AG08395 (cell line): ENCODE measurements at places on chromosomes 16 and 17.

GRCh38 chr16:87780385-87780989 is 14.7 kb upstream of the KLHDC4 start:
- no peak for DNase-seq

- no peak for DNase-seq
Measured at GRCh38 chr16:46747777-46748651, at the start of gene MYLK3. Gene MYLK3, minus strand, starts transcription at chr16:46748344. Its CDS starts 151 bp downstream, at chr16:46748193.

DNA sequence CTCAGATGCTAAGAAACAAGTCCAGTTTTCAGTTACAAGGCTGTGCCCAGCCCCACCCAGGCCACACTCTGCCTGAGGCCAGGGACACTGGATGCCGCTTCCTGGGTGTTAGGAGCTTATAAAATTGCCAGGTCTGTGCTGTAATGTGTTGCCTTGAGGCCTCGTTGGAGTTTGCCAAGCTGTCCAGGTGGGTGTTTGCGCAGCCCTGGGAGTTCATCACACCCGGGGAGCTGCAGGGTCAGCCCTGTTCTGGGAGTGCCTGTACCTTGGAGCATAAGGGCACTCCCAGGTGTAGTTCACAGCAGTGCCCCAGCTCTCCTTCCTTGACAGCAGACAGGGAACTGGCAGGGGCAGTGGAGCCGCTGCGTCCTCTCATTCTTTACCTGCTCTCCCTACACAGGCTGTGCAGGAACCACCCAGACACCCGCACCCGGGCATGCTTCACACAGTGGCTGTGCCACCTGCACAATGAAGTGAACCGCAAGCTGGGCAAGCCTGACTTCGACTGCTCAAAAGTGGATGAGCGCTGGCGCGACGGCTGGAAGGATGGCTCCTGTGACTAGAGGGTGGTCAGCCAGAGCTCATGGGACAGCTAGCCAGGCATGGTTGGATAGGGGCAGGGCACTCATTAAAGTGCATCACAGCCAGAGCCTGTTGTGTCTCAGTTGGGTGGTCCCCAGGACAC is 1.6 kb downstream of the GFER start:
- DNase-seq: no peak

DNA sequence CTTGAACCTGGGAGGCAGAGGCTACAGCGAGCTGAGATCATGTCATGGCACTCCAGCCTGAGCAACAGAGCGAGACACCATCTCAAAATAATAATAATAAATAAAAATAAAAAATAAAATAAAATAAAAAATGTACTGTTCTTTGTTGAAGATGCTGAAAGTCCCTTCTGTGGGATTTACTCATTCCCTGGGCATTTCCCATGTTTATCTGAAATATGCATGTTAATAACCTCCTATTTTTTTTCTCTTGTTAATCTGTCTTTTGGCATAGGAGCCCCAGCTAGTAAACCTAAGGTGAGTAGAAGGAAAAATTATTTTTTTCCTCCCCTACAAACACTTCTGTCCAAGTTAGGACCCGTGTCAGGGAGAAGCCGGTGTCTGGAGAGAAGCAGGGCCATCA is 34.4 kb downstream of the TMEM92 start:
- DNase-seq: no peak

DNA sequence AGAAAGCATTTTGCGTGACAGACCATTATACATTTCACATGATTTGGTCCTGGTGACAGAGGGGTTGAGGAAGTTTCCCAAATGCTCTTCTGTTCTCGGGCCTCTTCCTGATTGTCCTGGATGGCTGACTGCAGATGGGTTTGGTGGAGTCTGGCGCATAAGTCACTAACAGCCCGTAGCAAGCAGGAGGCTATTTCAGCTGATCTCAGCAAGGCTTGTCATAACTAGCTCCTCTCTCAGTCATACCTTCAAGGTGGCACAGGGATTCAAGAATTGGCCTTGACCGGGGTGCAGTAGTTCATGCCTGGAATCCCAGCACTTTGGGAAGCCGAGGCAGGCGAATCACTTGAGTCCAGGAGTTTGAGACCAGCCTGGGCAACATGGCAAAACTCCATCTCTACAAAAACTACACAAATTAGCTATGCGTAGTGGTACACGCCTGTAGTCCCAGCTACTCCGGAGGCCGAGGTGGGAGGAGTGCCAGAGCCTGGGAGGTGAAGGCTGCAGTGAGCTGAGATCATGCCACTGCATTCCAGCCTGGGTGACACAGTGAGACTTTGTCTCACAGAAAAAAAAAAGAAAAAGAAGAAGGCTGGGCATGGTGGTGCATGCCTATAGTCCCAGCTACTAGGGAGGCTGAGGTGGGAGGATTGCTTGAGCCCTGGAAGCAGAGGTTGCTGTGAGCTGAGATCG is 68.9 kb upstream of the HAS3 start:
- no peak for DNase-seq

GRCh38 chr17:3888343-3889171 is 4.3 kb downstream of the CAMKK1 start:
- peak; percentile 95 for DNase-seq

DNA sequence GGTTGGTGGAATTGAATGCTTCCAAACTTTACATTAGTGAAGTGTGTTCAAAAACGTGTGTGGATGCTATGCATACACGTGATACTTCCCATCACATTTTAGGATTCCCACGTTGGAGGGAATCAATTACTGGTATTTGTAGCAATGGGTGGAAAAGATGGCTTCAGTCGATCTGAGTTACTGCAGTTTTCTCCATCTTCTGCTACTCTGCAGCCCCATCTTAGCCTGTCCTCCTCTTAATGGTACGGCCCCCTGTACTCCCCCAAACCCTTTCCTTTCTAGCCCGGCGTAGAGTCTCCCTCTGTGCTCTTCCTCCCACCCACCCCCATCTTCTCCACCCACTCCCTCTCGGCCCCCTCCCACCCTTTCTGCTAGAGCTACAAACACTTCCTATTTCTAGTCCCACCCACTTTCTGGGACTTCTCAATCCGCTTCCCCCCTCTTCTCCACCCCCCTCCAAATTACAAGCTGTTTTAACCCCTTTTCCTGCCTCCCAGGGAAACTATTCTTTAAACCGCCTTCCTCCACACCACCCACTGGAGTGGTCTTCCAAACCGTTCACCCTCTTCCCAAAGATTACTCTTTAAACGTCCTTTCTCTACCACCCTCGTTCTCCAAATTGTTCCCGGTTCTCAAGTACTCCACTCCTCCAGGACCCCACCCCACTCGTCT is 1.1 kb downstream of the CHTF8 start:
- DNase-seq: peak; percentile 57

- no peak for DNase-seq
Measured at GRCh38 chr16:18975109-18975508, 8.6 kb upstream of the TMC7 start.

- DNase-seq: no peak
Measured at GRCh38 chr16:12679660-12680272, 123.9 kb downstream of the CPPED1 start.

DNA sequence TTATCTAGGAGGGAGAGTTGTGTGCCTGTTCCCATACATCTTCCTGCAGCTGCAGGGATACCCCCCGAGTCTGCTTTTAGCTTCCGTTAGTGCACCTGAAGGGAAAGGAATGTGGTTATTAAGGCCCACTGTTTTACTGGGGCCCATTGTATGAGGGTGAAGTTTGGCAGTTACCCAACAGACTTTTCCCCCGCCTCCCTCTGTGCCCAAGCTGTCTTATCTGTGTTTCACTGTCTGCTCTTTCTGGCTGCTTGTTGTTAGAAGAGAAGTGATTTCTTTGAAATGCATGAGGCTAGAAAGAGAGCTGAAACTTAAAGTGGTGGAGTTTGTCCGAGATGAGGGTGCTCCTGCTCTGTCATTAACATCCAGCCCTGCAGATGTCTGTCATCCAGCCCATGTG is 7.4 kb upstream of the OR1A2 start:
- no peak for DNase-seq

- DNase-seq: no peak
Measured at GRCh38 chr16:87114832-87115231, 202.4 kb downstream of the C16orf95 start.

- no peak for DNase-seq
Measured at GRCh38 chr16:74794668-74795067, 20.0 kb upstream of the FA2H start.

- peak; percentile 67 for DNase-seq
Measured at GRCh38 chr17:21089145-21089544, 37.6 kb upstream of the DHRS7B start.

GRCh38 chr16:31352376-31353115 is 2.4 kb upstream of the ITGAX start:
- DNase-seq: no peak

GRCh38 chr17:52064791-52065211 is 93.7 kb downstream of the CA10 start:
- no peak for DNase-seq

GRCh38 chr16:6496996-6497395 is 835.6 kb upstream of the RBFOX1 start:
- DNase-seq: no peak

- no peak for DNase-seq
Measured at GRCh38 chr17:36008998-36009665, 7.8 kb upstream of the CCL15 start.

DNA sequence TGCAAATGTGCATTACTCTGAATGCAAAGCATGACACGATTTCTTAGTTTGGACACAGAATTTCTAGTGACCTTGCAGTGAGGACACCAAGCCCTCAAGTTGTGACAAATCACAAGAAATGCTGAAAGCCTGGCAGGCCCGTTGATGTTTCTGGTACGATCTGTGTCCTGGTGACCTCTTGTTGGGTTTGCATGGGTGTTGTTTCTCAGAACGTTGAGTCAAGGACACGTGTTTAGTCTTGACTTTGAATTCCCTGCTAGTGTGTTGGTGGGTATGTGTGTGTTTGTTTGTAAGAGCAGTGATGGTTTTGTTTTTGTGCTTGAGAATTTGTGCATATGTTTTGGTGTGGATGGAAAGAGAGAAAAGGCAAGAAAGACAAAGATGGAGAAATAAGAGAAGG is 37.8 kb upstream of the MAF start:
- DNase-seq: no peak

DNA sequence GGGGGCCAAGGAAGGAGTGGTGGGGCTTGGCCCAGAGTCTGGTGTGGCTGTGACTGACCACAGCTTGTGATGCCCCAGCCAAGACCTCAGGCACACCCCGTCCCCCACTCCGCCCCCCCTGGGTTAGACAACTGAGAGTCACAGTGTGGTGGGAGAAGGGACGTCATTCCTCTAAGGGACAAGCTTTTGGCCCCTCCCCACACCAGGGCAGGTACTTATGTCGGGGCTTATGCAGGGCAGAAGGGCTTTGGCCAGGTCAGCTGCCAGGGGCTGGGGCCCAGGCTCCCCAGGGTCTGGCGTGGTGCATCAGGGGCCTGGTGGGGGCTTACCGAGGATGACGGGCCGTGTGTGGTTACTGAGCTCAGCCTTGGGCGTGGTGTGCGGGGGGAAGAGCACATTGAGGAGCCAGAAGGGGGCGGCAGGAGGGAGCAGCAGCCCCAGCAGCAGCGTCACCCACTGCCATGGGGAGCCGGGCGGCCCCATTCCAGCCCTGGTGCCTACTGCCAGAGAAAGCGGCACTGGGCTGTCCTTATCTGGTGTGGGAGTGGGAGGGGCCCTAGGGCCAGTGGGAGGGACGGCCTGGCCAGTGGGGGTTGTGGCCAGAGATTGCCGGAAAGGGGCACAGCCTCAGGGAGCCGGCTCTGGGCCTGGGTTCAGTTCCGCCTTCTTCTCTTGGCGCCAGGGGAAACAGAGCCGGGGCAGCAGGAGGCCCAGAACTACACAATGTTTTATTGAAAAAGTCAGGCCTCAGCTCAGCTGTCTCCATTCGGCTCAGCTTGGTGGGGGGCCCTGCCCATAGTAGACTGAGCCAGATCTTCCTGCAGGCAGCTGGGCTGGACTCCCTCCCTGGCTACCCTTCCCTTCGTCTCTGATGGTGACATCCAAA is at the start of gene LCAT:
TSS of gene LCAT (minus strand) at position 502 of the 886 bp plus-strand sequence. CDS start at position 483, 19 bp downstream.
- peak; percentile 49 for DNase-seq

GRCh38 chr16:23145186-23145585 is 4.1 kb downstream of the USP31 start:
- DNase-seq: no peak

GRCh38 chr17:30924341-30924740 is 2.6 kb downstream of the ADAP2 start:
- DNase-seq: no peak

- DNase-seq: peak; percentile 100
Measured at GRCh38 chr16:2474877-2475412, at the start of gene TBC1D24. Gene TBC1D24, plus strand, starts transcription at chr16:2475127. Its CDS starts 21,022 bp downstream, at chr16:2496149.

GRCh38 chr17:81453076-81453475 is 57.8 kb downstream of the BAHCC1 start:
- no peak for DNase-seq

GRCh38 chr17:16491703-16492612 is at the start of gene LRRC75A:
Gene LRRC75A, minus strand, starts transcription at chr17:16492193. Its CDS starts 203 bp downstream, at chr17:16491990.
- DNase-seq: peak; percentile 75

GRCh38 chr17:35900708-35901480 is 20.7 kb upstream of the CCL5 start:
- DNase-seq: no peak

DNA sequence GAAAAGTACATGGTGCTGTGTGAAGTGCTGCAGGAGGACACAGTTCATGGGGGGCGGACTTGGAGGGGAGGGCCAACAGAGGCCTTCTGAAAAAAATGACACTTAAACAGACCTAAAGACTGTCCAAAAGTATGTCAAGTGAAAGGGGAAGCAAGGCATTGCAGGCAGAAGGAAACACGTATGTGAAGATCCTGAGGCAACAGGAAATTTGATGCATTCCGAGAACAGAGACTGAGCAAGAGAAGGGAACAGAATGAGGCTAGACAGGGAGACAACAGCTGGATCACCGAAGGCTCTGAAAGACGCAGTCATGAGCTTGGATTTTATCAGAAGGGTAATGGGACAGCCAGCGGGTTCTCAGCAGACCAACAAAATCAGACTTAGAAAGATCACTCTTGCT is 1.1 kb downstream of the IFT20 start:
- DNase-seq: no peak

- DNase-seq: no peak
Measured at GRCh38 chr16:89510526-89510925, 2.3 kb downstream of the SPG7 start.

DNA sequence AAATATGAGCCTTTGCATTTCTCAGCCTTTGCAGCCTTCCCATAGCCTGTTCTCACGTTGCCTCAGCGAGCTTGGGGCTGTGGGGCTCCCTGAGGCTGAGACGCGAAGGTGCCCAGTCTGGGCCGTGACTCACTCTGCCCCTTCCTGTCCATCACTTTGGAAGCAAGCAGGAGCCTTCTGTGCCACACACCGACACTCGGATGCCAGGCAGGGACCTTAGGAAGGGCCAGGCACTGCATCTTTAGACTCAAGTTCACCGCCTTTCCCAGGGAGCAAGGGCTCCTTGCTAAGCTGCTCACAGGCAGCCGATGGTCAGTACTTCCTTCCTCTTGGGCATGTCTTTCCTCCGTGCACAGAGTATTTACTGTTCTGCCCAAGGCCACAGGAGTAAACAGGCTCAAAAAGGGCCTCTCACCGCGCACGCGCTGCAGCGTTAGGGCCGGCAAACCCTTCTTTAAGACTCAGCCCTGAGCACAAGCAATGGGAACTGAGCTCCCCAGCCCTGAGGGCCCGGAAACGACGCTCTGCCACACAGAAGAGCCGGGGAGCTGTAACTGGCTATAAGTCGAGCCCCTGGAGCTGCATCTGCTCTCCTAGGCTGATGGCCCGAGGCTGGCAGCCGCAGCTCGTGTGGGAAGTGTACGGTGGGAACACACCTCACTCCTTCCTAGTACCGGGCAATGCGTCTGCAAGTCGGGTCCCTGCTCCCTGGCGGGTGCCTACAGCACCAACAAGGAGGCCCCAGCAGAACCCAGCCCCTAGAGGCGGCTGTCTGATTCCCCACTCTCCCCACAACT is 7.2 kb downstream of the TIMM22 start:
- DNase-seq: no peak
